ENCODE measurements at places on chromosomes 13 and 19.

- no peak for DNase-seq
Observed at GRCh38 chr19:41991025-41991424, 3.0 kb downstream of the ATP1A3 start.

GRCh38 chr13:50780201-50781015 lies 63.1 kb downstream of the DLEU7 start:
- peak; percentile 19 for DNase-seq

GRCh38 chr19:17294051-17294891 lies 9.0 kb downstream of the ABHD8 start:
- peak; percentile 26 for DNase-seq

GRCh38 chr19:2719920-2720776 lies 1.0 kb downstream of the DIRAS1 start:
- peak; percentile 46 for DNase-seq

- DNase-seq: peak; percentile 35
Observed at GRCh38 chr13:36096461-36097416, 34.4 kb downstream of the DCLK1 start.

DNA sequence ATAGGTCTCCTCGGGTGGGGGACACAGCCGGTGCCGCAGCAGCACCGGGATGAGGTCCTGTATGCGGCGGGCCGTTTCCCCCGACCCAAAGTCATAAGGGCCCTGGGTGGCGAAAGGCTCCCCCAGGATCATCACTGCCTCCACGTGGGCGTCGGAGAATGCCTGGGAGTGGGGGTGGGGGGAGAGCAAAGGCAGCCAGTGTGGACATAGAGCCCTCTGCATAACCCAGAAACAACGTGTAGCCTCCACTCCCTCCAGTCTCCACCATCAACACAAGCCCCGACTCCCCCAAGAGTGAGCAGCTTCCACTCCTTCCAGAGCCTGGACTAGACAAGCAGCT lies 1.7 kb upstream of the NUMBL start:
- DNase-seq: no peak
